ENCODE measurements at places on chromosomes 2 and 18. TPM values are rescaled to one million over a fixed set of nuclear protein-coding genes. Genes with fewer than 3 reads are reported as not detected.

COLEC11 gene
- 1.4 TPM for total RNA-seq

TLX2 gene
- total RNA-seq = not detected

SNRNP27 gene
- total RNA-seq = 19.4 TPM

NETO1 gene
- total RNA-seq = not detected

LYG1 gene
- total RNA-seq = 0.59 TPM

DHRS9 gene
- total RNA-seq = 2.7 TPM

ME2 gene
- 35.6 TPM for total RNA-seq

KIAA2012 gene
- not detected for total RNA-seq

LRATD1 gene
- 0.07 TPM for total RNA-seq

ELOA2 gene
- not detected for total RNA-seq

HES6 gene
- 1.3 TPM for total RNA-seq

BOLL gene
- total RNA-seq = not detected

ANTXR1 gene
- total RNA-seq = 89.3 TPM

ALK gene
- total RNA-seq = 0.07 TPM

CDH2 gene
- total RNA-seq = 368 TPM

RAB27B gene
- total RNA-seq = 10.6 TPM

SDC1 gene
- 44.3 TPM for total RNA-seq

CTAGE1 gene
- total RNA-seq = 0.07 TPM

EFHD1 gene
- 2.7 TPM for total RNA-seq

IL37 gene
- total RNA-seq = not detected

RAB31 gene
- 55.3 TPM for total RNA-seq

SLC9A2 gene
- not detected for total RNA-seq

ZSWIM2 gene
- 0.10 TPM for total RNA-seq

IDH1 gene
- 139 TPM for total RNA-seq

EVX2 gene
- not detected for total RNA-seq

CLEC4F gene
- total RNA-seq = not detected

NCOA1 gene
- total RNA-seq = 15.5 TPM

BCL2 gene
- total RNA-seq = 0.92 TPM

FIGN gene
- total RNA-seq = 2.7 TPM

EFR3B gene
- total RNA-seq = 2.4 TPM

SP140L gene
- 8.2 TPM for total RNA-seq

CLIP4 gene
- 42.6 TPM for total RNA-seq

HIBCH gene
- total RNA-seq = 15.8 TPM

SLC30A3 gene
- total RNA-seq = 0.03 TPM

CAPN14 gene
- total RNA-seq = 0.26 TPM

HOXD4 gene
- total RNA-seq = 4.6 TPM

SERPINB11 gene
- not detected for total RNA-seq

IL36G gene
- total RNA-seq = not detected

PLEKHH2 gene
- total RNA-seq = 8.9 TPM

GNAL gene
- 0.20 TPM for total RNA-seq

EIF2AK3 gene
- total RNA-seq = 32.5 TPM

CD207 gene
- total RNA-seq = not detected

TMEM17 gene
- 2.6 TPM for total RNA-seq

EPAS1 gene
- total RNA-seq = 219 TPM

M1AP gene
- 0.26 TPM for total RNA-seq

All from smooth muscle cell of the pulmonary artery (primary cell).